Fibroblast of the aortic adventitia (primary cell): ENCODE measurements at places on chromosomes 3 and 15. TPM values are rescaled to one million over a fixed set of nuclear protein-coding genes. Genes with fewer than 3 reads are reported as not detected.

The SPTSSB gene
- total RNA-seq: 0.45 TPM in 1 of 2 replicates, not detected in the other

The MORC1 gene
- not detected in 2 replicates for total RNA-seq

The TUSC7 gene
- total RNA-seq: not detected in 2 replicates

The SEMA5B gene
- 0.18 and 0.41 TPM in 2 replicates for total RNA-seq

The C3orf85 gene
- total RNA-seq: not detected in 2 replicates

The PATL2 gene
- total RNA-seq: 0.72 and 0.82 TPM in 2 replicates

The PIK3CA gene
- 26.6 and 31.8 TPM in 2 replicates for total RNA-seq

The GP9 gene
- not detected in 2 replicates for total RNA-seq

The SLC9C1 gene
- total RNA-seq: 0.33 and 0.45 TPM in 2 replicates

The CHDH gene
- 1.3 and 7.9 TPM in 2 replicates for total RNA-seq

The MYNN gene
- 14.4 and 27.1 TPM in 2 replicates for total RNA-seq

The CIB1 gene
- 12.8 and 32.3 TPM in 2 replicates for total RNA-seq
